ENCODE measurements at places on chromosomes 12 and 14. TPM values are rescaled to one million over a fixed set of nuclear protein-coding genes. Genes with fewer than 3 reads are reported as not detected.

LRCOL1 gene
- not detected for total RNA-seq

CLEC1B gene
- not detected for total RNA-seq

KRT4 gene
- total RNA-seq, result not detected

KRT77 gene
- not detected for total RNA-seq

SLC7A8 gene
- 0.27 TPM for total RNA-seq

P2RX2 gene
- not detected for total RNA-seq

CIROP gene
- total RNA-seq, result not detected

LTBP2 gene
- 0.12 TPM for total RNA-seq

All from activated CD4-positive, alpha-beta T cell treated with anti-CD3 and anti-CD28 coated beads, Interleukin-2, amount 10 ng/mL, durations not matched to agents 7 days and 5 days (primary cell).